ENCODE measurements at places on chromosomes 3 and 15.

GRCh38 chr3:70049761-70050160, 50.2 kb downstream of the SAMMSON start:
- DNase-seq = no peak

- no peak for DNase-seq
Measured at GRCh38 chr3:189853906-189854305, 222.7 kb downstream of the TP63 start.

DNA sequence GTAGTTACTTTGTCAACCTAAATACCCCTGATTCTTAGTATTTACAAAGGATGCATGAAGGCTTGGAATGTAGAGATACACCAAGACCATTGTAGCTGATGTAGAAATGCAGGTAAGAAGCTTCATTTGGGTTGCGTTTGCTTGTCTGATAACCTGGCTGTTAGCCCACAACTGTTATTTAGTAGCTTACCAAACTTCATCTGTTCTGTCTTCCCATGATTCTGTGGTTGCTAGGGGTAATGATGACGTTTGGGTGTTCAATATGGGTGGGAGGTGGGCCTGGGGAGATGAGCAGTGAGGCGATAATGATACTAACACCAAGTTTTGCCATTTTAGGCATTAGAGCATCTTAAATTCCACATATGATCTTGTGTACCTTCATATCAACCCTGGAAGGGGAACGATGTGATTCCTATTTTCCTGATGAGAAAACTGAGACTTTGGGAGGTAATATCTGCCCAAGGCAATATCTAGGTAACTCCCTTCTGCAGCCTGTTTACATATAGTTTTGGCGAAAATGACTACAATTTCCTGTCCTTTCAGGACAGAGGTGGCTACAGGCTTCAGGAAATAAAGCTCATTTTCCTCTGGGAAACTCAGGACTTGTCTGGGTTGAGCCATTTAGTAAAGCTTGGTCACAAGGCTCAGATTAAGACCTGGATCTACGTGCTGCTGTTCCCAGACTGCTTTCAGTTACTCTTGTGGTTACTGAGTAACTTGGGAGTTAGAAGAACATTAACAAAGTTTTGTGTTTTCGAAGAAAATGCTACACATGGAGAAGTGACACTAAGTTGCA, 26.8 kb downstream of the FNDC3B start:
- no peak for DNase-seq

DNA sequence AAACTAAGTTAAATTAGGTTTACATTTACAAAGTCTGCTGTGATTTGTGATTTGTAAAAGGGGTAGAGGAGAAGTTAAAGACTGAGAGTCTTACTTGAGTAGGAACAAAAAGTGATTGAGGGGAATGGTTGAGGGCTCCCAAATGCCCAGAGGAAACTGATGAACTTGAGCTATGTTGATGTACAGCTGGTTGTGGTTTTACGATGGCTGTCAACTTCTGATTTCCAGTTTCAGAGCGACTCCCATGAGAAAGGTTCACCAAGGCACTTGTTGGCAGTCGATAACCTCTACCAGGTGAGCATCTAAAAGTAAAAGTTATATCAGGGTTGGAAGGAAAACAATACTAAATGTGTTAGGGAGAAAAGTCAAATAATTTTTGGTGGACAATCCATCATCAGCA, 91.0 kb downstream of the XRN1 start:
- DNase-seq = no peak

DNA sequence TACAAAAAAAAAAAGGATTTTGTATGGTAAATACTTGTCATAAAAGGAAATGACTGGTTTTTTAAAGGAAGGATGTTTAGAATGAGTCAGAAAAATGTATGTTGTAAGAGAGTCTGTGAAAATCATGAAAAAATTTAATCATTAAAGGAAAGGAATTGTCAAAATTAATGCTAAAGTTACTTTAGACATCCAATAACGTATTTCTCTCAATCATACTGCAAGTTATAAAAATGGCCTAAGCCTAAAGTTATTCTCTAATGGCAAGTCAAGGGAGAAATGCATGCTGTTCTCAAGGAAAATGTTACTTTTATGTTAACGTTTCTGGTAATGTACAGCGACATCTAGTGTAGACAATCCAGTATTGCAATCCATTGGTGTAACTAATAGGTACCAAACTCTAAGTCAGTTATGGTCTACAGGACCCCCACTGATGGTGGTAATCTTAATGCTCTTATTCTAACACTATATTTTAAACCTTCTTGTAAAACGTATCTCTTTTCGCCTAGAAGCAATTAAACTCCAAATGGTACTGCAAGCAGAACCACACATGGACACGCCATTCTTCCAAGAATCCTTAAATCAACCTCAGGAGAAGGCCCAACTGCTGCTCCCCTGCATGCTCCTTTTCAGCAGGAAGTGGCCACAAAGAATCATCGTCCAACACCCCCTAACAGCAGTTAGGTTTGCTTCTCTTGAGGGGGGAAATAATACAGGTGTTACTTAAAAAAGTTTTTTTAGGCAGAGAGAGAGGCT, 35.2 kb downstream of the NCEH1 start:
- no peak for DNase-seq

- no peak for DNase-seq
Measured at GRCh38 chr3:38128303-38128655, 8.6 kb downstream of the ACAA1 start.

DNA sequence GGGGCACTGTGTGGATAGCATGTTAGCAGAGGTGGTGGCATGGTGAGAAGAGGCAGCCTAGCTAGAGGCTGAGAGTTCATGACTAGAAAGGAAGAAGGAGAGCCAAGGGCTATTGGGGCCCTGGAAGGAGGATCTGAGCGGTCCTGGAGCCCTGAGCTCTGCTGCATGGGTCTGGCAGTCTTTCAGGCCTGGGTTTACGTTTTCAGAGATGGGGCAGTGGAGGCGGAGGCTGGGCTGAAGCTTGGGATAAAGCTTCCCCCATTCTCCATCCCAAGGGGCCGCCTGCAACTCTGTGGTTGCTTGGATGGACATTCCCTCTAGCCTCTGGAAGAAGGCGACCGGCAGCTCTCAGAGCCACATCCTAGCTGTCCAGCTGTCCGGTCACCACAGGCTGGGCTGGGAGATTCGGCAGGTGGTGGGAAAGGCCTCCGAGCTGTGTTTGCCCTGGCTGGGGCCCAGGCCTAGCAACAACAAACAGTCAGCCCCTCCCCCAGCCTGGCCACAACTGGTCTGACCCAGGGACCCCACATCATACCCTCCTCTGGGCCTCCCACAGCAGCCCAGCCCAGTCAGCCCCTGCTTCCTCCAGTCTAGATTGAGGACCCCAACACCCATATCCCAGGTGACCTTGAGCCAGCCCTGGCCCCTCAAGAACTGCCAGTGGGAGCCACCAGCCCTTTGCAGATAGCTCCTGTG, 1.8 kb upstream of the SLC38A3 start:
- no peak for DNase-seq

DNA sequence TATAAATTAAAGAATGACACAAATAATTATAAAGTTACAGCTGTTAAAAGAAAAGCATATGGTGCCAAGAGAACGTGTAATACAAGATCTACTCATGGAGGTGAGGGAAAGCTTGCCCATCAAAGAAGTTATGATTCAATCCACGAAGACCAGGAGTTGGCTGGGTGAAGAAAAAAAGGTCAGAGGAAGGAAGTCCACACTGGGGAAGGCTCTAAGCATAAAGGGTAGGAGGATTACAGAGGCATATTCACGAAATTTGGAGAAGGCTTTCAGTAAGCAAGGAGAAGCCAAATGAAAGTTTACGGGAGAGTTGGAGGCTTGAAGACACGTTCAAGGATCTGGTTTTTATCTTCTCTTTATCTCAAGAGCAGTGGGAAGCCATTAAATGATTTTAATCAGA, 1.8 kb upstream of the TGFBR2 start:
- no peak for DNase-seq

GRCh38 chr15:90762109-90762508, 45.0 kb downstream of the BLM start:
- no peak for DNase-seq

DNA sequence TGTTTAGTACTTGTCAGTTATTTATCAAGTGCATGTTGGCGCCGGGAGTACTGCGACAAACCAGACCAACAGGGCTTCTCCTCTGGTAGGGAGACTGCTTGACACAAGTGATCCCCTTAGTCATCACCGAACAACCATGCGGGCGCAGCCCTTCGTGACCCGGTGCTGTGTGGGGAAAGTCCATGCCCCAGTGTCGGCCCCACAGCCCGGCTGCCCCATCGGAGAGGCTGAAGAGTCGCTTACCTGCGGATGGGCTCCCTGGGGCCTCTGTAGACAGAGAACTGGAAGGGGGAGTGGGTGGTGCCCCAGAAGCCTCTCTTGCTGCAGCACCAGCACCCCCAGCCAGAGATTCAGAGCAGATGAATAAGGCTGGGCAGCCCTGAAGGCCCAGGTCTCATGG, 90.3 kb upstream of the PRR23E start:
- no peak for DNase-seq

All from brain pericyte (primary cell).